ENCODE measurements at places on chromosomes 16 and 17. TPM values are rescaled to one million over a fixed set of nuclear protein-coding genes. Genes with fewer than 3 reads are reported as not detected.

GRCh38 chr16:76370344-76370743 is 93.1 kb downstream of the CNTNAP4 start:
- H3K4me1 ChIP-seq = no peaks in the 10 kb centered on the region
- H3K4me3 ChIP-seq = no peak overlapping the region
- no peak overlapping the region for H3K27ac ChIP-seq

DNA sequence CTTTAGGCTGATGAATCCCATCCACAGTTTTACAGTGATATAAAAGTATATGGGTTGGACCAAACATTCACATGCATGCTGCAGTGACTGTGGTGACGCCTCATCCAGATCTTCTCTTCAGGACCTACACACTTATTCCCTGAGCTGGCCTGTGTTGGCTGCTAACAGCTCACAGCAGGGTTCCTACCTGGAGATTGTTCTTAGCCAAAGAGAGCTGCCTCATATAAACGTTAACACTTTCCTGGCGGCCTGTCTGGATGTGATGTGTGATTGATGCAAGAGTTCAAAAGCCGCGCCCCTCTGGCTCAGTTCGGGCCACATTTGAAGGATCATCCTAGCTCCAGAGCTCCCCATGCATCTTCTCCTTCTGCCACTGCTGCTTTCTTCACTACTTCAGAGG is 93.0 kb upstream of the NETO2 start:
- no peaks in the 10 kb centered on the region for H3K36me3 ChIP-seq
- DNase-seq = no peak
- H3K4me3 ChIP-seq = no peak overlapping the region

DNA sequence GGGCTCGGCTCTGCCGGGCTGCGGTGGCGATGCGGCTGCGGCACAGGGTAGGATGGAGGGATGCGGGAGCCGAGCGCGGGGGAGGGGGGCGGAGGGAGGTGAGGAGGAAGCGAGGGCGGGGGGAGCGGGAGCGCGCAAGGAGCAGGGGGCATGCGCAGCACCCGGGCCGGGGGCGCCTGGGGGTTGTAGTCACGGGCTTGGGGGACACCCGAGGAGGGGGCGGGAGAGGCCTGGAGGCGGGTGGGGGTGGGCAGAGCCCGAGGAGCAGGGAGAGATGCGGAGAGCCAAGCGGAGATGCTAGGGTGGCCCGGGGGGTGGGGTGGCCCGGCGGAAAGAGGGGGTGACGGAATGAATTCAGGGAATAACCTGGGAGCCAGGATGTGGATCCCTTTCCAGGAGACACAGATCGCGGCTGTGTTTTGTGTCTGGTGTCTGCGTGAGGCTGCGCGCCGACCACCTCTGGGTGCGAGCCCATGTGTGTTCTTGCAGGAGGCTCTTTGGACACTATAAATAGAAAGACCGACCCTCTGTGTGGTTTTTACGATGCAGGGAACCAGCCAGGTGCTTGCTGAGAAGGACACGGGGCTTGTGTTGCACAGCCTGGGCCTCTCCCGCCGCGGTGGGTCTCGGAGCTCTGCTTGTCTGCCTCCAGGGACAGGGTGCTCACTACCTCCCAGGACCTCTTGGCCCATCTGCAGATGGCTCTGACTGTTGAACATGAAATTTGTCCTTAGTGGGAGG is at the start of gene STX1B:
Gene STX1B (minus strand): TSS at position 54 of the 741 bp plus-strand sequence. CDS start 242 bp downstream, outside the sequence.
- H3K36me3 ChIP-seq = no peaks in the 10 kb centered on the region
- H3K4me3 ChIP-seq = no peak within 1 kb of the TSS
- DNase-seq = no peak
- H3K27ac ChIP-seq = no peak within 1 kb of the TSS
- no peaks in the 10 kb centered on the region for H3K4me1 ChIP-seq

The CTRB1 gene
- total RNA-seq = not detected
